Activated naive CD8-positive, alpha-beta T cell treated with anti-CD3 and anti-CD28 coated beads for 36 hours (primary cell): ENCODE measurements at places on chromosomes 11 and 22.

GRCh38 chr11:83648610-83649527 lies 362.7 kb upstream of the CCDC90B start:
- no peak for DNase-seq

GRCh38 chr22:46049726-46050450 lies 72.9 kb upstream of the WNT7B start:
- DNase-seq: no peak

- DNase-seq: no peak
Observed at GRCh38 chr11:126742582-126742981, 258.0 kb downstream of the KIRREL3 start.

- no peak for DNase-seq
Observed at GRCh38 chr22:43900206-43900605, 8.4 kb upstream of the PNPLA5 start.

- DNase-seq: no peak
Observed at GRCh38 chr11:78683774-78684173, 109.1 kb upstream of the NARS2 start.

GRCh38 chr11:27329867-27330632 lies 33.0 kb downstream of the CCDC34 start:
- DNase-seq: no peak

GRCh38 chr11:25855916-25856315 lies 476.0 kb upstream of the ANO3 start:
- no peak for DNase-seq

- DNase-seq: no peak
Observed at GRCh38 chr22:24819487-24819886, 13.5 kb downstream of the SGSM1 start.

DNA sequence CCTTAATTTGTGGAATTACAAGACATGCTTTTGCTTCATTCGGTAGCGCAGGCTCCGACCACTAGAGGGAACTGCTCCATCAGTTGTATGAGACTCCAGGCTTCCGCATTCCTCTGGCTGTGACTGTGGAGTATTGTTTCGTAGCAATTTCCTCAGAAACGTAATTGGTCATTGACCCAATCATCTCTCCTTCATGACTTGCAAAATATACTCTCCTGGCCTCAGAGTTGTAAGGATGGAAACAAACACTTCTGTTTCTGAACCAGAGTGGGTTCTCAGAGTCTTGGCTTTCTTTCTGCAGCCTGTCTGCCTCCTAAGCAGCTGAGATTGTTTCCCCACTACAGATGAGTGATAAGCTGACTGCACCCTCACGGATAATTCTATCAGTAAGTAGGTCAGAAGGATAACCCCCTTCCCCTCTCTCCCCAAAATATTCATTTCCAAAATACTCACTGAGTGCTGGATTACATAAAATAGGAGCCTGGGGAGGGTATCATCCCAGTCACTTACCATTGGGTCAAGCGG lies 146.8 kb upstream of the ZC3H12C start:
- peak; percentile 52 for DNase-seq
